ENCODE measurements at places on chromosomes 11 and 22.

DNA sequence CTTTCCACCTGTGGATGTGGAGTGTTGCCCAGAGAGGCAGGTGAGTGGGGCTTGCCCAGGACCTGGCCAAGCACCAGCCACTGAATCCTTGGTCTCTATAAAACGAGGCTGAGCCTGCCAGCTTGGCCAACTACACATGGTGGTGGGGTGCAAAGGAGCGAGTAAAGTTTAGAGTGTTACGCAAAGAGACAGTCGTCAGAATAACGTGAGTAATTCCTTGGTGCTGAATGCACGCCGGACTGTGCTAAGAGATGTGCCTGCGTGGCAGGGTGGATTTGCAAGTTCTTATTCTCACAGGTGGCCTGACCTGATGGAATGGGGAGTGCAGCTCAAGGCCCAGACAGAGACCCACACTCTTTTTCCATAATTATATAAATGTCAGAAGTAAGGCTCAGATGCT lies 88.6 kb upstream of the B3GAT1 start:
- DNase-seq = no peak

GRCh38 chr22:45887202-45888131 lies 89.5 kb downstream of the WNT7B start:
- peak; percentile 41 for DNase-seq

DNA sequence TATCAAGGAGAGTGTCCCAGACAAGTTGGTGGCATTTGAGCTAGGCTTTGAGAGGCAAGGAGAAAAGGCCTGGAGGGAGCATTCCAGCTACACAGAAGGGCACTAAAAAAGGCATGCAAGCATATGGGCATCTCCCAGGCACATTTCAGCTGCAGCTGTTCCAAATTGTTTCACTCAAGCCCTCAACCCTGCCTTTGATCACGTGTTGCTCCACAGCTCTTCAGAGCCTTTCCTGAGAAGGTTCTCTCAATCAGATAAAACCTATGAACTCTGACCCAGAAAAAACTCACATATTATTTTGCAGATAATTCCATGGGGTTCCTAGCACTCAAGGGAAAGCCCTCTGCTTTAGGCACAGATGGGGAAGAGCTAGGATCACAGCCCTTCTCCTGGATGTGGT lies 24.4 kb upstream of the HSPA8 start:
- DNase-seq = no peak

DNA sequence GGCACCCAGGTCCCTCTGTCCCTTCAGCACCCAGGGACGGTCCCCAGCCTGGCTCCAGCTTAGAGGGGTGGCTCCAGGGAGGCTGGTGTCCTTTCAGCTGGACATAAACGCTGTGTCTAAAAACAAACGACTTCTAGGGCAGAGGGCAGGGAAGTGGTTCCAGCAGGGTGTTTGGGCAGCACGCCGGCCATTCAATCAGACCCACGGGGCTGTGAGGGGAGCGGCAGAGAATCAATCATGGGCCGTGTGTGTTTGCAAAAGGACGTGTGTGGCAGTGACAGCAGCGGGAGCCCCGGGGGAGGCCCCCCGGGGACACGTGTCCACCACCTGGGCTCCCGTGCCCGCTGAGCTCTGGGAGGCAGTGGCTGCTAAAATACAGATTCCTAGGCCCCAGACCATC lies 127.7 kb downstream of the MN1 start:
- no peak for DNase-seq

- DNase-seq = no peak
Measured at GRCh38 chr11:119525180-119525866, 102.4 kb upstream of the THY1 start.

- DNase-seq = no peak
Measured at GRCh38 chr22:45125188-45125587, 38.5 kb upstream of the NUP50 start.

GRCh38 chr11:61529537-61530225 lies 21.1 kb downstream of the LRRC10B start:
- DNase-seq = no peak

DNA sequence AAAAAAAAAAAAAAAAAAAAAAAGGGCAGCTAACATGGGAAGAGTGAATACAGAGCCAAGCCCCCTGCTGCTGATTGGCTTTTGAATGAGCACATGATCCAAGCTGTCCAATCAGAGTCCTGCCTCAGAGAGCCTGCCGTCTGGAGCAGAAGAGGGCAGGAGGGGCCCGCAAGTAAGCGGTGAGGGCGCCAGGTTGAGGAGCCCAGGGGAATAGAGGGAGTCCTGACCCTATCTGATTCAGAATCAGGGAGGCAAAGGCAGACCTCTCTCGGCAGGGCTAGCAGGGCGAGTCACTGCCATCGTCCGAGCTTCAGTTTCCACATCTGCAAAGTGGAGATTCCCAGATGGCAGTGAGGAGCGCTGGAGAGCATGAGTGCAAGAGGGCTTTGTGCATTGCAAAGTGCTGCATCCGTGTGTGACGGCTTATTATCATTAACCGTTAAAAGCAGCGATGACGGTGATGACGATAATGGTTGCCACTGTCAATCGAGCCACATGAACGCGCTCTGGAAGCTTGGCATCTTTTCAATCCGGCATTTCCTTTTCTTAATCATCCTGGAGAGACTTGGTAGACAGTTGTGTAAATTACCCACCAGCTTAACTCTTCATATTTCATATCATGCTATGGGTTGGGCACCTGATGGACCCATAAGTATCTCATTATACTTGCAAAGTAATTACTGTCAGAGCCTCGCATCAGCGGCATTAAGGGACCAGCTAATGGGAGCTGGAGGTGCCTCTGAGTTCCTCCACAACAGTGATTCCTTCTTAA lies 68.6 kb upstream of the ATXN10 start:
- no peak for DNase-seq

DNA sequence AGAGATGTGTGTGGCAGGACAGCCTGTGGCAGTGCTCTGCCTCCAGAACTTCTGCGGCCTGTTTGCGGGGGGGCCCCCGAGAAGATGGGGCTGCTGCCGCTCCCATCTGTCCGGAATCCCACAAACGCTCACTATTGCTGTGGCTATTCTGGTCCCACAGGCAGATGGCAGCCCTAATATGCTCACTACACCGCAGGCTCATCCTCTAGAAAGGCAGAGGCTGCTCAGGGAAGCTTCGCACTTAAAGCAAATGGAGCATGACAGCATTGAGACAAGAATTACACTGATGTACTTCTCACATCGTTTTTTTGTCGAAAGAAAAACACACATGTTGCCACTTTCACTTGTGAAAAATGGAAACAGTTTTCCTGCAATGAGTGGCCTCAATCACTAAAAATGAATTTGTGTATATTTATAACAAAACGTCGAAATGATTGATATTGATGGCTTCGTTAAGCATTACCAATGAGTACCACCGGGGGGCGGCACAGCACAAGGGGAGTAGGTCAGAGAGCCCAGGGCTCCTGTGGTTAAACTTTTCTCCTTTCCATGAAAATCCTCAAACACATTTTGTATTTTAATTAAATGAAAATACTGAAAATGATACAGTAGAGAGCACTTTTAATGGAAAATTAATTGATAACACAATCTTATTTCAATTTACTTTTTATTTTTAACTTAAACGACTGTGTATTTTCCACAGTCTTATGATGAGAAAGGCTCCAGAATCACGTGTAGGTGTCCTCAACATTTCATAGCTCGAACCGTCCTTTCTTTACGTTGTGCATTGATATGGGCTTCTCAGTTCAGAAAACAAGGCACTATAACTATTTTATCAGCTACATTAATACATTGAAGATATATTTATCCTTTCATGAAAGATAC lies 69.1 kb downstream of the CTTN start:
- peak; percentile 51 for DNase-seq

DNA sequence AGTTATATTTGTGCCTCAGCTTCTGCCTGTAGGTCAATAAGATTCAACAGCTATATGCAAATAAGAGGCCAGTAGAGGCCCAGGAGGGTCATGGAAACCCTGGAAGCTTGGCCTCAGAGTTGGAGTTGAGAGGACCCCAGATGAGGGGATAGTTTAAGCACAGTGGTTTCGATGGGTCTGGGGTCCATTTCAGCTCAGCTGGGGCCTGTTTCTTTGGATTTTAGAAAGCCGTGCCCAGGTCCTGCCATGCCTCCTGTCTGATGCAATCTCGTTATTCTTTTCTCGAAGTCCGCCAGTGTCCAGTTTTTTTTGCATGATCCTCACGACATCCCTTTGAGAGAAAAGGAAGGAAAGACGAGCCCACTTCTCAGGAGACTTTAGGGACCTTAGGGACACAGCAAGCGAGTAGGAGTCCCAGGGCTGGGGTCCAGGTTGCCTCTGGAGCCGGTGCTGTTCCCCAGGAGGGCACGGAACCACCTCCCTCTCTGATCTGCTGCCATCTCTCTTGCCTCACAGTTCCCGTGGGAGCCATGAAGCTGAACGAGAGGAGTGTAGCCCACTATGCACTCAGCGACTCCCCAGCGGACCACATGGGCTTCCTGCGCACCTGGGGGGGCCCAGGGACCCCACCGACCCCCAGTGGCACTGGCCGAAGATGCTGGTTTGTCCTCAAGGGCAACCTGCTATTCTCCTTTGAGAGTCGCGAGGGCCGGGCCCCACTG lies 2.6 kb upstream of the SMDT1 start:
- no peak for DNase-seq

- DNase-seq = peak; percentile 55
Measured at GRCh38 chr22:38843201-38843656, 599 bp downstream of the NPTXR start.

DNA sequence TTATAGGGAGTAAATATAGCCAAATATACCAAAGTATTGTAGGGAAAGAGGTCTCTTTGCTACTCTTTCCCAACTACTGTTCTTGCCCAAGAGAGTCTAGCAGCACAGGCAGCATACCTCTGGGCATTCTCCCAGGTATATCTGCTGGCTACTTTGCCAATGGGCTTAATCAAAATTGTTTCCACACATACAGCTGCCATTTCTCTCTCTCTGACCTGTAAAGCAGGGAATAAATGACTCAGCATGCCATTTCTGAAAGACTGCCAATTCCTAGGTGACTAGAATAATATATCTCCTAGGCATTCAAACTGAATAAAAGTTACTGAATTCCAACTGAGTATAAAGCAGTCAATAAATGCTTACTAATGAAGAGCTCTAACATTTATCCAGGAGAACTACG lies 44.6 kb downstream of the RDX start:
- DNase-seq = peak; percentile 9

- no peak for DNase-seq
Measured at GRCh38 chr11:35655254-35655653, 7.3 kb upstream of the TRIM44 start.

DNA sequence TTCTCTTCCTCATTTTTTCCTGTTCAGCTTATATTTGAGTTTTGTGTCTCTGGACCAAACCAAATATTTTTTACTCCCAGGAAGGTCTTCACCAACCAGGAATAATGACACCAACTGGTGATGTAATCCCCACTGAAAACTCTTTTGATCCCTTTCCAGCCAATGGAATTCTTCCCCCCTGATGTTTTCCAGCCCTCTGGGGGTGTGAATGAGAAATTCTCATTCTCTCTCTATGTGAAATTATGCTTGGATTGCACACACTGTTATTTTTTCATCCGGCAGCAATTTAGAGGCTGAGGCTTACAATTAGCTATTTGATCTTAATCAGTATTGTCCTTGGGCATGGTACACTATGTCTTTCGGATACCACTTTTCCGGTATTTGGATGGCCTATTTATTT lies 39.5 kb upstream of the SLC1A2 start:
- DNase-seq = no peak

DNA sequence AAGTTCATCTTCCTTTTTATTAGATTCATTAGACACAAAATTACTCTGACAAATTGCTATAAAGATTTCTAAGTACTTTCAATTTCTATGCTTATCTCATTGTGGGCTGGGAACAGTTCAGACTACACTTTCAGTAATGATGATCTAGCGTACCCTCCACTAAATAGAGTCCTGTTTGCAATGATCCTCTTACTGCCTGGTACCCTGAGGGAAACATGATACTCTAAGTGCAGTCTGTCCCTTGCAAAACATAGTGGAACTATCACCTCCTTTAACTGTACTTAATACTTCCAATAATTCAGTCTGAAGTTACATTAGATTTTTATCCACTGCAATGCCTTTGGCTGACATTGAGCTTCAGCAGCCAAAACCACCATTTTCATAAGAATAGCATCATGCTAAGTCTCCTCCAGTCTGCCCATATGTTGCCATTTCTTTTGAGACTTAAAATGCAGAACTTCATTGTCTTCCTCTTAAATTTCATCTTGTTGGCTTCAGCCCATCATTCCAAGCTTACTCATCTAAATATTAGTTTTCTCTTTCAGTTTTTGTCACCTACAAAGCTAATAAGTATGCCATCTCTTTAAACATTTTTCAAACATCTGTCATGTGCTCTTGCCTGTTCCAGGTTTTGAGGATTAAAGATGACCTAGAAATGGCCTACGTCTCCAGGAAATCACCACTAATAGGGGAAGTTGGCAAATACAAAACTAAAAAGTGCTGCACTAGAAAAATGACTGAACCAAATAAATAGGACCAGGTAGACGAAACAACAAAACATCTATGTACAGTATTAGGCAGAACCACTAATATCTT lies 55.5 kb downstream of the PAK1 start:
- no peak for DNase-seq

GRCh38 chr11:47495011-47495855 lies 46.3 kb upstream of the RAPSN start:
- DNase-seq = no peak

- no peak for DNase-seq
Measured at GRCh38 chr11:23212807-23213206, 352.5 kb upstream of the CCDC179 start.

- DNase-seq = no peak
Measured at GRCh38 chr11:108224366-108224765, 1.5 kb downstream of the ATM start.

- no peak for DNase-seq
Measured at GRCh38 chr11:35484435-35484834, 41.0 kb downstream of the PAMR1 start.

- no peak for DNase-seq
Measured at GRCh38 chr22:44455963-44456358, 42.1 kb downstream of the RTL6 start.

- DNase-seq = no peak
Measured at GRCh38 chr22:27269751-27270543, 531.6 kb downstream of the MN1 start.

DNA sequence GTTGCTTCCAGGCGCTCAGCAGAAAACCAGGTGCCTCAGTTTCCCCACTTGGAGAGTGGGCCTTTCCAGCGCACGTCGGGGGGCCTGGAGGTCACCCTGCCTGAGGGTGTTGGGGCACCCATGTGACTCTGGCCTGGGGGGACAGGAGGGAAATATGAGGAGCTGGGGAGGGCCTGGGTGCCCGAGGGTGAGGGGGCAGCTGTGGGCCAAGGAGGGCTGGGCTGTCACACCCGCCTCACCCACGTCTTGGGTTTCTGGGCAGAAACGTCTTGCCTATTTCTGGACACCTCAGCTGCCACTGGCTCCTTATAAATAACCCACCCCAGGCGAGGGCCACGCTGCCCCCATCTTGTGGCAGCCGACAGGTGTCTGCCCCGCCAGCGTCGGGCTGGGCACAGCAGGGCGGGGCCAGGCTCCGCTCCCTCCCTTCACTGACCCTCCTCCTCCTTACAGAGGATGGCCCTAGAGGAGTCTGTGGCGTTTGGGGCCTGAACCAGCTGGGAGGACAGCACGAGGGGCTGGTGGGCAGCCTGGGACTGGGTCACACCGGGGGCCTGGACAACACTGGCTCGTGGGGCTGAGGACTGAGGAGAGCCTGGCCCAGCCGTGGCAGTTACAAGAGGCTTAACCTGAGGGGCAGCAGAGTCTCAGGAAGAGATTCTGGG lies 1.5 kb downstream of the TNNT3 start:
- no peak for DNase-seq

GRCh38 chr22:23984430-23984829 lies 4.5 kb downstream of the GSTT2 start:
- peak; percentile 56 for DNase-seq

- DNase-seq = no peak
Measured at GRCh38 chr11:8178297-8178696, 9.5 kb upstream of the RIC3 start.
